Neural crest cell (in vitro differentiated cells): ENCODE measurements at places on chromosomes 3 and 15. TPM values are rescaled to one million over a fixed set of nuclear protein-coding genes. Genes with fewer than 3 reads are reported as not detected.

SHF gene
- 55.0 and 59.0 TPM in 2 replicates for total RNA-seq

FOXB1 gene
- total RNA-seq = 5.9 and 6.1 TPM in 2 replicates

DNA sequence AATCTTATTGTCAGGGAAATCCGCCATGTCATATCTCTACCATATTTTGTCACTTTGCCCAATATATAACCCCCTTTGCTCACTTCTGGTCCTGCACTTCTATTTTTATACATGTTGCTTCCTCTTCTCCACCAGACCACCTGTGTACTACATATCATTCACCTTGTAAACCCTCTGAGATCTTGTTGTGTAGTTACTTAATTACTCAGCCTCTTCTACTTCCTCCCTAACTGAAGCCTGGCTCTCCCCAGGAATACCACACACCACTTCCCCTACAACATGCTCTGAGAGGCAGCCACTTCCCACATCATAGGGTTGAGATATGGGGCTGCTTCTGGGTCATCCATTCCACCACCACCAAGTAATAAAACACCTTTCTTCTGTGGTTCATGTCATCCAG is 10.0 kb downstream of the HEXA start:
- H3K4me3 ChIP-seq = no peak overlapping the region
- no peaks in the 10 kb centered on the region for H3K4me1 ChIP-seq
- H3K27ac ChIP-seq = no peak overlapping the region

DNA sequence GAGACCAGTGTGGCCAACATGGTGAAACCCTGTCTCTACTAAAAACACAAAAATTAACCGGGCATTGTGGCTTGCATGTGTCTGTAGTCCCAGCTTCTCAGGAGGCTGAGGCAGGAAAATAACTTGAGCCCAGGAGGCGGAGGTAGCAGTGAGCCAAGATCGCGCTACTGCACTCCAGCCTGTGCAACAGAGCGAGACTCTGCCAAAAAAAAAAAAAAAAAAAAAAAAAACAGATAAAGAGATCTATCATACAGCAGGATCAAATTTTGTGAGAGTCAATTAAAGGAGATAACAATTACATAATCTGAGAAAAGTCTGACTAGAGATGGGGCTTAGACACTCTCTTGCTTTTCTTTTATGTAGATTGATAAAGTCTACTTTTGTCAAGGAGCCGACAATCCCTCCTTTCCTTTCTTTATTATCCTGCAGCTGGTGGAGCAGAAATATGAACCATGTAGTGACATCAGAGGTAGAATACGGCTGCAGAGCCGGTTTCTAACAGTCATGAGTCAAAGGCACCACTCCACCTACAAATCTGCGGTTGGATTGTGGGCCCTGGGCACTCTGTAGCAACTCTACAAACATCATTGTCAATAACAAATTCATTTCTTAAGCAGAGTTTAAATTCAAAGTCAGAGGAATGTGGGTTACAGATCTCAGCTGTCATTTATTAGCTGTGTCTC is 9.0 kb downstream of the C2CD4A start:
- H3K27ac ChIP-seq = no peak overlapping the region
- H3K4me1 ChIP-seq = no peaks in the 10 kb centered on the region
- H3K36me3 ChIP-seq = no peaks in the 10 kb centered on the region
- no peak for DNase-seq
- peaks cover 18% of the 10 kb centered on the region for H3K27me3 ChIP-seq

DNA sequence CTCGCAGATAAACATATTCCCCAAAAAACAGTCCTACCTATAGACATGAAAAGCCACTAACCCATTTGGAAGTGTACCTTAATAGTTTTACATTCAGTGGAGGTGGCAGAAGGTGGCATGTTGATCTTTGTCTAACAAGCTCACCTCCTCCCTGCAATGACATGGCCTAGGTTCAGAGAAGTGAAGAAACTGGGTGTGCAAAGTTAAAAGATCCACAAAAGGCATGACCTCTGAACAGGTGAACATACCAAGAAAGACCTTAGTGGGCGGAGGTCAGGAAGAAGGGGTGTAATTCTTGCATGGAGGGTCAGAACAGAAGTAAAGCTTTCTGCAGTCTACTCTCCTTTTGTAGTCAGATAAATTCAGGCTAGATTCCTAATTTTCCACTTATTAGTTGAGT is 822 bp downstream of the MRPL3 start:
- H3K27me3 ChIP-seq = peaks cover 29% of the 10 kb centered on the region
- peak overlapping the region; percentile 97 for H3K4me3 ChIP-seq
- peak overlapping the region; percentile 97 for H3K27ac ChIP-seq
- DNase-seq = no peak
- H3K4me1 ChIP-seq = peaks cover 28% of the 10 kb centered on the region
- peaks cover 12% of the 10 kb centered on the region for H3K36me3 ChIP-seq

- peak overlapping the region; percentile 88 for H3K4me3 ChIP-seq
- H3K4me1 ChIP-seq = peaks cover 18% of the 10 kb centered on the region
- H3K27ac ChIP-seq = no peak overlapping the region
Observed at GRCh38 chr15:90953947-90954711, 555 bp upstream of the RCCD1 start.

GRCh38 chr15:77915261-77915960 is 162.1 kb downstream of the TBC1D2B start:
- DNase-seq = no peak
- H3K4me3 ChIP-seq = no peak overlapping the region
- H3K27ac ChIP-seq = no peak overlapping the region
- H3K27me3 ChIP-seq = peaks cover 3% of the 10 kb centered on the region
- H3K36me3 ChIP-seq = no peaks in the 10 kb centered on the region

GRCh38 chr3:113088616-113089015 is 97.8 kb downstream of the GTPBP8 start:
- peak overlapping the region; percentile 6 for H3K4me3 ChIP-seq
- H3K4me1 ChIP-seq = peaks cover 76% of the 10 kb centered on the region
- no peaks in the 10 kb centered on the region for H3K36me3 ChIP-seq
- H3K27ac ChIP-seq = peak overlapping the region; percentile 85
- DNase-seq = no peak

DNA sequence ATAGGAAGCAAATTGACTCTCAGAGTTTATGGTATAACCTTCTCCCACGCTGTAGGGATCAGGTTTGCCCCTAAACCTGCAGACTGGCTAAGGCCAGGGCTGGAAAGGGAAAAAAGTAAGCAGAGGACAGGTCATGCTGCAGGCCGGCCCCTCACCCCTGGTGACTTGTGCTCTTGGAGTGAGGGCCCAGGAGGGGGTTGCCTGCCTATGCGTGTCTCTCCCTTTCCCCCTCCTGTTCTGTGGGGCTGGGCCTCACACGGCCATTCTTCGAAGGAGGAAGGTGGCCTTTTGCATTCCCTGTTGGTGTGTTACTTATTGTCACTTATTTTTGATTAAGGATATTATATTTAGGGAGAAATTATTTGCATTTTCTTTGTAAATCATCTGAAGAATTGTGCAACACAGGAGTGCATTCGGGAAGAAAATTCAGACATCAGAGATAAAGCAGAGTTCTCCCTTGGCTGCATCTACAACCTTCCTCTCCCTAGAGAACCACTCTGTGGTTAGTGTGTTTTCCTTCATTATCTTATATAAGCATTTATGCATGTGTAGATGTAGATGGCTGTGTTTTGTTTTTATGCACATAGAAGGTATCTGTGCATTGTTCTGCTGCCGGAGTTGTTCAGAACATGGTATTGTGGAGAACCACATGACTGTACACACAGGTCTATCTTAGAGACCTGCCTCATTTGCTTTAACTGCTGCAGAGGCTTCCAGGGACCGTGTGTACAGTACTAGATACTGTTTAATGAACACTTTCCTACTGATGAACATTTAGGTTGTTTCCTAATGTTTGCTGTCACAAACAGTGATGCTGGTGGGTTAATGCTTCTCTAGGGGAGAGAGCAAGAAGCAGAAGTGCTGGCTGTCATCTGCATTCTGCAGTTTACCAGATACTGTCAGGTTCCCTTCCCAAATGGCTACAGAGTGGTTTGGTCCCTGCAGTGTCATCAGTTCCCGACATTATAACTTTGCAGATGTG is 133.5 kb downstream of the APBA2 start:
- no peak overlapping the region for H3K4me3 ChIP-seq
- no peaks in the 10 kb centered on the region for H3K27me3 ChIP-seq
- no peak for DNase-seq
- peaks cover 10% of the 10 kb centered on the region for H3K36me3 ChIP-seq
- no peak overlapping the region for H3K27ac ChIP-seq

DNA sequence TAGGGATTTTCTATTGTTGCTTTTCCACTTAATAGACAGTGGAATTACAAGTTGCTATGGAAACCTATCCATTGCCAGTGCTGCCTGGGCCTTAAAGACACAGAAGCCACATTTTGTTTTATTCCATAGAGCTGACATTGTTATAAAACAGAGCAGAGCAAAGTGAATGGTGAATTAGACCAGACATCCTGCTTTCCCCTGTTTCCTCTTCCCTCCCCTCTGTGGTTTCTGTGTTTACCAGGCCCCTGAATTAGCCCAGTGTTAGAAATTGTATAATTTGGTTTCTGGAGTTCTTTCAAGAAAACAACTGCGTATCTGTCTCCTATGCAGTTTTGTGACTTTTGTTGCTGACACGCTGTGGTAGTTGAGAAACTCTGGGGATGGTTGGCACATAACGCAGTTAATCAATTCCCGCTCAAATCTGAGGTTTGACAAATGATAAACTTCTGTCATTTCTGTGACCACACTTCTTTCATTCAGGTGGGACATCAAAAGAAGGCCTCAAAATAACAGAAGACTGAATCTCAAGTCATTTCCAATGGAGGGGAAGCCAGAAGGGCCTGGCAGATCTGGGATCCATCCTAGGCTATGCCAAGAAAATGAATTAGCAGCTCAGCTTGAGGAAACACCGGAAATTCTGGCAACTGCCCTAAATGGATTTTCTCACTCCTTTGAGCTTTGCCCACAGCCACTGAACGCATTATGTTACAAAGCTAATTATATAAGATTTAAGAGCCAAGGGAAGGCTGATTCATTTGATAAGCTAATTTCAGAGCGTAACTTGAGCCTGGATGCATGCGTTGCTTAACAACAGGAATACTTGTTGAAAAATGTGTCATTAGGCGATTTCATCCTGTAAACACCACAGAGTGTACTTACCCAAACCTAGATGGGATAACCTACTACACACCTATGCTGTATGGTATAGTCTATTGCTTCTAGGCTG is 46.9 kb downstream of the NR1D2 start:
- H3K4me3 ChIP-seq = peak overlapping the region; percentile 10
- no peaks in the 10 kb centered on the region for H3K36me3 ChIP-seq
- DNase-seq = no peak
- H3K4me1 ChIP-seq = peaks cover 42% of the 10 kb centered on the region

DNA sequence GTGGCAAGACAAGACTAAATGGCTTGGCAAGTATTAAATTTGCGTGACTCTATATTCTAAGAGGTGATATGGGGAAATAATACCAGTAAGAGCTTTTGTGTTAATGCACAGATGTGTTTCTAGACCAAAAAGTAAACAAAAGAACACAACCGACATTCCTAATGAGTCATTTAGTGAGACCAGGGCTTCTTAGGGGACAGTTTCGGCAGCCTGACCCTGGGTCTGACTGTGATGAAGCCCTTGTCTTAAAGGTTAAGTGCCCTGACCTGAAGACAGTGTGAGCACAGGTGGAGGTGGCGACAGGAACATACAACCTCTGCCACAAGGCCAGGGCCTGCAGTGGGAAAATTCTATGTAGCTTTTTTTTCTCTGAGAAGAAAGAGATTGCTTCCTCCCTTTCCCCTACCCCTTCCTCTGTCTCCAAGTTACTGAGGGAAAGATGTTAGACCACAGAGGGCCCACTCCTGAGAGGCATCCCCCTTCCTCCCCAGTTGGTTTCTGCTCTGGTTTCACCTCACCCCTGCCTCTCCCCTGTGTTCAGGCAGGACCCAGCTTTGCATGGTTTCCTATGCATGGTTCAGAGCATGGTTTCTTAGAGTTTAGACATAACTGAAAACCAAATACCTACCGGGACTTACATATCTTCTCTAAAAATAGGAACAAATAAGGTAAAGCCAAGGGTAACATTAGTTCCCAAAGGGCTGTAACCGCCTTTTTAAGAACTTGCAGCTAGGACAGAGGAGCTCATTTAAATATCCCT is 24.8 kb upstream of the CMTM7 start:
- no peak overlapping the region for H3K4me3 ChIP-seq
- no peak for DNase-seq
- H3K4me1 ChIP-seq = no peaks in the 10 kb centered on the region
- no peaks in the 10 kb centered on the region for H3K27me3 ChIP-seq
